ENCODE measurements at places on chromosomes 13 and 19.

- peaks cover 10% of the 10 kb centered on the region for H3K4me1 ChIP-seq
- H3K4me3 ChIP-seq: no peak overlapping the region
- peaks cover 23% of the 10 kb centered on the region for H3K36me3 ChIP-seq
- no peak overlapping the region for H3K27ac ChIP-seq
- DNase-seq: peak; percentile 82
Measured at GRCh38 chr19:11125994-11126685, 29.4 kb downstream of the SPC24 start.

DNA sequence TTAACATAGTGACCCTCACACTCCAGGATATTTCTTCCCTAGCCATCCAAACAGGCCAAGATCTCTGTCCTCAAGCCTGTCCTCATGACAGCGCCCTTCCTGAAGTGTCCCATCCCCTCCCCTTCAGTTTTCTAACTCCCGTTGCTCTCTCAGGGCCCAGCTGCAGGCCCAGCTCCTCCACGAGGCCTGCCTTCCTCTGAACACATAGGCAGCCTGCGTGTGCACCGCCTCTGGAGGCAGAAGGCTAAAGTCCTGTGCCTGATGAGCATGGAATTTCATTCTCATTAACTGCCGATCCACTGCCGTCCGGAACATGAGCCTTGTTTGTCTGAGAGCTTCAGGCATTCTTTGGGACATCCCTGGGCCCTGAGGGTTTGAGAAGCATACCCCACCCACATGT lies 306.4 kb downstream of the DCLK1 start:
- DNase-seq: no peak
- no peaks in the 10 kb centered on the region for H3K27me3 ChIP-seq
- H3K4me3 ChIP-seq: no peak overlapping the region

- H3K36me3 ChIP-seq: no peaks in the 10 kb centered on the region
- H3K27ac ChIP-seq: no peak overlapping the region
- H3K4me3 ChIP-seq: no peak overlapping the region
- no peak for DNase-seq
- H3K27me3 ChIP-seq: no peaks in the 10 kb centered on the region
Measured at GRCh38 chr13:90806016-90806615, 541.4 kb upstream of the MIR17HG start.

- H3K27ac ChIP-seq: no peak overlapping the region
- H3K4me1 ChIP-seq: no peaks in the 10 kb centered on the region
- no peaks in the 10 kb centered on the region for H3K36me3 ChIP-seq
- no peak overlapping the region for H3K4me3 ChIP-seq
Measured at GRCh38 chr13:25971047-25971446, 80.8 kb downstream of the SHISA2 start.

DNA sequence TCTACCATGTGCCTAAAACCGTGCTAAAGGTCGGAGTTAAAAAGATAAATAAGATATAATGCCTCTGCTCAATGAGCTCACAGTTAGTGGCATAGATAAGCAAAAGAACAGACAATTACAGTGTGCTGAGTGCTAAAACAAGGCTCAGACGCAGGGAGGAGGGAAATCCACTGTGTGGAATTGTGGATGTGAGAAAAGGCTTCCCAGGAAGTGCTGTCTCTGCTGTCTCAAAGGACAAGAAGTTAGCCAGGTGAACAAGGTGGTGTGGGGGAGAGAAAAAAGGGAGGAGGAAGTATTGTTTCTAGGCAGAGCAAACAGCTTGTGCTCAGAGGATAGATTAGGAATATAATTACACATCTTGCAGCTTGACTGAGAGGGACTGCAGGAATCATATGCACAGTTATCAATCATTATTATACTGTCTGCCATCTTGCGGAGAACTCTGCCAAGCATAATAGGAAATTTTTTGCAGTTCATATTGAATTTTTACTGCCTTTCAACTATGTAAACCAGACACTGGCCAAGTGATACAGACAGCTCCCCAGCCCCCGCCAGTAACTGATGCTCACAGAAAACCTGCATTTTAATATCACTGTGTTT lies 9.3 kb downstream of the C13orf42 start:
- DNase-seq: no peak
- H3K27ac ChIP-seq: no peak overlapping the region
- no peaks in the 10 kb centered on the region for H3K36me3 ChIP-seq
- H3K4me3 ChIP-seq: no peak overlapping the region
- no peaks in the 10 kb centered on the region for H3K27me3 ChIP-seq

- no peak overlapping the region for H3K4me3 ChIP-seq
- H3K36me3 ChIP-seq: no peaks in the 10 kb centered on the region
- H3K4me1 ChIP-seq: peaks cover 37% of the 10 kb centered on the region
- H3K27me3 ChIP-seq: no peaks in the 10 kb centered on the region
Measured at GRCh38 chr13:113882267-113882630, 18.4 kb upstream of the GAS6 start.

- no peak overlapping the region for H3K27ac ChIP-seq
- no peaks in the 10 kb centered on the region for H3K36me3 ChIP-seq
- no peak for DNase-seq
- no peak overlapping the region for H3K4me3 ChIP-seq
- peaks cover 13% of the 10 kb centered on the region for H3K4me1 ChIP-seq
Measured at GRCh38 chr13:112744168-112745021, 54.6 kb downstream of the ATP11A start.

- H3K4me1 ChIP-seq: peaks cover 37% of the 10 kb centered on the region
- peak; percentile 99 for DNase-seq
- H3K4me3 ChIP-seq: no peak overlapping the region
- no peaks in the 10 kb centered on the region for H3K36me3 ChIP-seq
- no peaks in the 10 kb centered on the region for H3K27me3 ChIP-seq
Measured at GRCh38 chr19:51367565-51368365, 1.0 kb downstream of the CLDND2 start.

DNA sequence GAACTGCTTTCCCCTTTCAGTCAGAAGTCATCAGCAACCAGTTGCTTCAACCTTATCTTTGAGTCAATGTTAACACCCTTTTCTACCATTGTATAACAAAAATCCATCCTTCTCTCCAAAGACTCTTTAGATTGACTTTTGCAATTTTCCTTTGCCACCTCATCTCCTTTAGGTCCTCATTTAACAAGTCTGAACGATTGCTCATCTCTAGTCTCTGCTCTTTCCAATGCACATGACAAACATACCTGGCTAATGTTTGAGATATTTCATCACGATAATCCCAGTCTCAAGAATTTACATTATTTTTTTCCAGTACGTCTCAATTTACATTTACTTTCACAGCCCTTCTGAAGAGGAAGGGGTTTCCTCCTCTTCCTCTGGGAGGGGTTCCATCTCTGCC lies 127.5 kb downstream of the KLF12 start:
- H3K4me3 ChIP-seq: no peak overlapping the region
- no peaks in the 10 kb centered on the region for H3K27me3 ChIP-seq
- no peak for DNase-seq
- no peak overlapping the region for H3K27ac ChIP-seq
- no peaks in the 10 kb centered on the region for H3K36me3 ChIP-seq

DNA sequence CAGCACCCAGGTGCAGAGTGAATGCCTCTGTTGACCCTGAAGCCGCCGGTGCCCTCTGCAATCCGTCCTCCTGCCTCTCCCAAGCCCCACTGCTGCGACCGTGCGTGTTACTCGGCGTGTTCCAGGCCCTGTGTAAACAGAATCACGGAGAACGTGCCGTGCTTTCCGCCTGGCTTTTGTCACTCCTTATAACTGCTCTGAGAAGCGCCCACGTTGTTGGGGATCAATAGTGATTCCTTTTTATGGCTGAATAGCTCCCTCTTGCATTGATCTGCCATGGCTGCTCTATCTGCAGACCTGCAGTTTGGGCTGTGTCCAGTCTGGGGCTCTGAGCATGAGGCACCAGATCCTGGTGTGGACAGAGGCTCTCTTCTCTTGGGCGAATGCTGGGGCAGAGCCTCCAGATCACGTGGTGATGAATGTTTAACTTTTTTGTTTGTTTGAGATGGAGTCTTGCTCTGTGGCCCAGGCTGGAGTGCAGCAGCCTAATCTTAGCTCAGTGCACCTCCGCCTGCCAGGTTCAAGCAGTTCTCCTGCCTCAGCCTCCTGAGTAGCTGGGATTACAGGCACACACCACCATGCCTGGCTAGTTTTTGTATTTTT lies 15.8 kb downstream of the ADPRHL1 start:
- no peak overlapping the region for H3K4me3 ChIP-seq
- H3K27ac ChIP-seq: no peak overlapping the region
- no peaks in the 10 kb centered on the region for H3K27me3 ChIP-seq
- H3K4me1 ChIP-seq: peaks cover 16% of the 10 kb centered on the region
- peak; percentile 44 for DNase-seq

GRCh38 chr19:48568345-48568886 lies 16.4 kb downstream of the SULT2B1 start:
- H3K4me3 ChIP-seq: no peak overlapping the region
- H3K36me3 ChIP-seq: no peaks in the 10 kb centered on the region
- H3K4me1 ChIP-seq: peaks cover 8% of the 10 kb centered on the region
- H3K27me3 ChIP-seq: no peaks in the 10 kb centered on the region
- peak; percentile 83 for DNase-seq

GRCh38 chr19:54193011-54193410 lies 1.9 kb downstream of the TSEN34 start:
- no peak overlapping the region for H3K27ac ChIP-seq
- H3K4me1 ChIP-seq: peaks cover 23% of the 10 kb centered on the region
- DNase-seq: no peak
- peaks cover 6% of the 10 kb centered on the region for H3K36me3 ChIP-seq
- no peaks in the 10 kb centered on the region for H3K27me3 ChIP-seq

DNA sequence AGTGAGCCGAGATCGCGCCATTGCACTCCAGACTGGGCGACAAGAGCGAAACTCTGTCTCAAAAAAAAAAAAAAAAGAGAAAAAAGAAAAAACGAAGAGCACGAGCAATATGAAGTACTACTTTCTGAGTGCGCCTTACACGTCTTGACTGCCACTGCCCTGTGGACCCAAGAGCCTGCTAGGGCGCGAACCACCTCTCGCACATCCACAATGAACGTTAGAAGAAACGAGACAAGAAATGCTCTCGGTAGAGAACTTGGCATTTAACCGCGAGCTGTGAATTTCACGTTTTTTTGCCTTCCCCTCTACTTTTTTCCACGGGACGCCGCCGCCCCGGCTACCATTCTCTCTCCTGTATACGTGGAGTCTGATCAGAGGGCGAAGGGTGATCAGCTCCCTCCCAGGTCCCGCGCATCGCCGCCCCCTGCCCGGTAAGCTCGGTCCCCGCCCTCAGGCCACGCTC lies 454 bp downstream of the TIMM44 start:
- H3K4me1 ChIP-seq: peaks cover 27% of the 10 kb centered on the region
- H3K27me3 ChIP-seq: no peaks in the 10 kb centered on the region
- H3K27ac ChIP-seq: peak overlapping the region; percentile 100
- peak; percentile 35 for DNase-seq
- peak overlapping the region; percentile 57 for H3K4me3 ChIP-seq

GRCh38 chr19:23203841-23204344 lies 46.3 kb downstream of the ZNF724 start:
- H3K27ac ChIP-seq: no peak overlapping the region

GRCh38 chr13:75321084-75321483 lies 160.9 kb downstream of the TBC1D4 start:
- no peaks in the 10 kb centered on the region for H3K27me3 ChIP-seq
- no peak overlapping the region for H3K27ac ChIP-seq
- no peak overlapping the region for H3K4me3 ChIP-seq

DNA sequence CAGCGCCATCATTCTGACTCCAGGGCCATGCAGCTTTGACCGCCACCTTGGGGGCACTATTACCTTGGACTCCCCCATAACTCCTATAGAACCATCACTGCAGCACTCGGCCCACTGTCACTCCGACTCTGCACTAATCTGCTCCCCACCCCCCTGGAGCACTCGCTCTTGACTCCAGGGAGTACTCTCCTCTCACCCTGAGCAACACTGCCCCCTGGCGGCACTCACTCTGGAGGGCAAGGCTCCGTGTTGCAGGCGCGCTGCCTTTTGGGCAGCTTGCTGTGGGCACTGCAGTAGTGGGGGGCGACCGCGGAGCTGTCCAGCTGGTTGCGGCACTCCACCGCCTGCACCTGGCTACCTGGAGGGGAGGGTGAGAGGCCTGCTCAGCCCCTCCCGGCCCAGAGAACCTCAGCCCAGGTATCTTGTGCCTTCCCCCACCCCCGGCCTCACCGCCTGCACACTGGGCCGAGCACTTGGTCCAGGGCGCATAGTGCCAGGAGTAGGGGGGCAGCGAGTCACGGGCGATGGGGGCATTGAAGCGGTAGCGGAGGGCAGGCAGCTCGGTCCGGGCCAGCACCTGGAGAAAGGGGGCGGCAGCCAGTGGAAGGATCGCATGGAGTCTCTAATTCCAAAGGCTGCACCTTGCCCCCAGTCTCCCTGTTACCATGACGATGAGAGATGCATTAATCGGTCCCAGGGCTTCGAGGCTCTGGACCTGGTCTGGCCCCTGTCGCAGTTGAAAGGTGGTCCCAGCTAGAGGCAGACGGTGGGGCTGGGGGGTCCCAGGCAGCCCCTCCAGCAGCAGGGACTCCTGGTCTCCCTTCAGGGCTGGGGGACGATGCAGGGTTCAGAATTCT lies 8.9 kb upstream of the MYO1F start:
- no peaks in the 10 kb centered on the region for H3K27me3 ChIP-seq
- no peak overlapping the region for H3K27ac ChIP-seq
- no peaks in the 10 kb centered on the region for H3K4me1 ChIP-seq
- H3K36me3 ChIP-seq: no peaks in the 10 kb centered on the region
- no peak overlapping the region for H3K4me3 ChIP-seq

Data from body of pancreas (tissue), 4 donors.